ENCODE measurements at places on chromosomes 12 and 14.

DNA sequence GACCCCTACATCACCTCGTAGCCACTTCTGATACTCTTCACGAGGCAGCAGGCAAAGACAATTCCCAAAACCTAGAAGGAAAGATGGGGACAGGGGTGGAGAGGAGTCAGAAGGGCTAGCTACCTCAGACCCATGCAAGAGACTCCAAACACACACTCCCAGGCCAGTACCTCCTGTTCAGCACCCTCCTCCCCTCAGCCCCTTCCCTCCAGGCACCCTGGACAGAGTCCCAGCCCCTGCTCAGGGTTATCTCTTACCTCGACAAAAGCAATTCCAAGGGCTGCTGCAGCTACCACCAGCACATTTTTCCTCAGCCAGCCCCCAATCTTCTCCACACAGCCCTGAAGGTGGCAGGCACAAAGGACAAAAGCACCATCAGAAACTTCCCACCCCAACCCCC lies 3.3 kb downstream of the CD63 start:
- peak overlapping the region; percentile 77 for H3K4me3 ChIP-seq
- H3K27me3 ChIP-seq = no peaks in the 10 kb centered on the region
- no peak overlapping the region for H3K27ac ChIP-seq

- H3K27me3 ChIP-seq = peaks cover 81% of the 10 kb centered on the region
- H3K4me1 ChIP-seq = peaks cover 16% of the 10 kb centered on the region
- H3K36me3 ChIP-seq = peaks cover 4% of the 10 kb centered on the region
- peak; percentile 71 for DNase-seq
- peak overlapping the region; percentile 91 for H3K4me3 ChIP-seq
Observed at GRCh38 chr14:32934073-32934880, 4.4 kb upstream of the NPAS3 start.

GRCh38 chr14:32762886-32763285 lies 175.8 kb upstream of the NPAS3 start:
- no peaks in the 10 kb centered on the region for H3K27me3 ChIP-seq
- H3K4me1 ChIP-seq = no peaks in the 10 kb centered on the region
- no peak overlapping the region for H3K27ac ChIP-seq
- no peak overlapping the region for H3K4me3 ChIP-seq
- DNase-seq = no peak
- no peaks in the 10 kb centered on the region for H3K36me3 ChIP-seq

- DNase-seq = no peak
- no peak overlapping the region for H3K4me3 ChIP-seq
- H3K36me3 ChIP-seq = peaks cover 4% of the 10 kb centered on the region
- H3K27me3 ChIP-seq = peaks cover 4% of the 10 kb centered on the region
- no peaks in the 10 kb centered on the region for H3K4me1 ChIP-seq
Observed at GRCh38 chr14:79467835-79468234, 743.5 kb downstream of the DIO2 start.
